Bone marrow (tissue), 2 donors: ENCODE measurements at places on chromosomes 16 and 17.

GRCh38 chr17:64585146-64585545 is 77.0 kb downstream of the SMURF2 start:
- no peak for DNase-seq

GRCh38 chr16:87850009-87851006 is 19.0 kb downstream of the SLC7A5 start:
- DNase-seq: peak; percentile 32

DNA sequence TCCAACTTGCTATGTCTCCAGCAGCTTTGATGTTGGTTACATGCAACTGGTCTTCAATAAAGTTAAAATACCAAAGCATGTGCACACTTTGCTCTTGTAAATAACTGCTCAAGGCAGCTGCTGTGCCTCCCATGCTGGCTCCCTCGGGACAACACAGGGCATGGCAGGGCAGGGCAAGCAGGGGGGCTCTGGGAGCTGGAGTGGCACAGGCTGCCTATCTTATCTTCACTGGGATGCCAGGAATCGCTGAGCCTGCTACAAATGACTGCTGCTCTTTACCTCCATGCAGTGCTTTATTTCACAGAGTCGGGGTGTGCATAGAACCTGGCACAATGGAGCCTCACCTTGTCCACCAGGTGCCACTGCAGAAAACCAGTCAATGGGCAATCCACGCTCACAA is 21.8 kb downstream of the PEMT start:
- DNase-seq: no peak

DNA sequence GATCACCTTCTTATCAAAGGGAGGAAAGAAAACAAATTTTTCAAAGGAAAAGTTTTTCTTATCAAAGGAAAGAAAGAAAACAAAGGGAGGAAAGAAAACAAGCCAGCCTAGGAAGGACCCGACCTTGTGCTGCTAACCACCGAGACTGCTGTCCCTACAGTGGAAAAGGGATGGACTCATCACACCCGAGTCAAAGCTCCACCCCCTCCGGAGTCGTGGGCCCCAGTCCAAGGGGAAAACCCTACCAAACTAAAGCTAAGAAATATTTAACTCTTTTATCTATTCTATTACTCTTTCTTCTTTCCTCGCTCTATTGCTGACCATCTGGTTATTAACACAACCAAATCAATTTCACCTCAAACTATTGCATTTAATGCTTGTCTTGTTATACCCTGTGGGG is 6.1 kb upstream of the ENDOV start:
- no peak for DNase-seq

DNA sequence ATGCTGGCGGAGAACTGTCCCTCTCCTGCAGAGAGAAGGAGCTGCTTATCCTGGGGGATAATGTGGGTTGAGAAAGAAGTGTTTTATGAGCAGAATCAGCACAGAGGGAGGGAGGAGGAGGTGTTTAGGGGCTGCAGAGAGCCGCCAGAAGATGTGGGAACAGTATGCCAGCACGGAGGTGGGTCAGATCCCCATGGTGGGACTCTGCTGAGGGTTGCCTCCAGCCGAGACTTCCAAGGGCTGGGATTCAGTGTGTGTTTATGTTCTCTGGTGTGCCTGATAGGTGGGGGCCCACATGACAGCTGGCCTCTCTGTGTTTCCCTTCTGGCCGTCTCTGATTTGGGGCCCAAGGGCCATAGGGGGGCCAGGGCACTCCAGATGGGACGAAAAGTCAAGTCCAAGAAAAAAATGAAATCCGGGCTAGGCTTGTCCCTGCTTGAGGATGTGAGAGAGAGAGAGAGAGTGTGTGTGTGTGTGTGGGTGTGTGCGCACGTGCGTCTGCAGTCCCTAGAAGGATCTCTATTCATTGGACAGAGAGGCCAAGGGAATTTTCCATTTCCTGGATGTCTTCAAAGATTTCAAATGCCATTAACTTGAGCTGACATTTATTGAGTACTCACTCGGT is 21.6 kb downstream of the PRKCB start:
- DNase-seq: no peak
